ENCODE measurements at places on chromosomes 12 and 14.
A peak's percentile ranks its signal among the peaks of the same experiment; 100 is the strongest.

- no peak for DNase-seq
Measured at GRCh38 chr14:50030036-50030435, 86.3 kb downstream of the VCPKMT start.

DNA sequence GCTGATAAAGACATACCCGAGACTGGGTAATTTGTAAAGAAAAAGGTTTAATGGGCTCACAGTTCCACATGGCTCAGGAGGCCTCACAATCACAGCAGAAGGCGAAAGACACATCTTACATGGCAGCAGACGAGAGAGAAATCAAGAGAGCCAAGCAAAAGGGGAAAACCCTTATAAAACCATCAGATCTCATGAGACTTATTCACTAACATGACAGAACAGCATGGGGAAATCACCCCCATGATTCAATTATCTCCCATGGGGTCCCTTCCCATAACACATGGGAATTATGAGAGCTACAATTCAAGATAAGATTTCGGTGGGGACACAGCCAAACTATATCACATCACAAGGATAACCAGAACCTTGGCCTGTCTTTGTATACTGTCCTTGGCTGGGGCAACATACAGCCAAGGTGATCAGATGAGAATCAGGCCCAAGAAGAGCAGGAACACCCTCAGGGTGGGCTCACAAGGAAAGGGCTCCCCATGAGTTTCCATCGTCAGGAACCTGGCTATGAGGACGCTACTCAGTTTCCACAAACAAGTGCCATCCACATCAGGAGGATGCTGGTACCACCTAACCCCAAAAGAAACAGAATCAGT lies 152.7 kb downstream of the FOXN3 start:
- DNase-seq: no peak

GRCh38 chr12:28424965-28425364 lies 234.7 kb downstream of the CCDC91 start:
- no peak for DNase-seq

- DNase-seq: no peak
Measured at GRCh38 chr12:95615749-95616148, 64.5 kb upstream of the USP44 start.

GRCh38 chr12:113702836-113703235 lies 231.2 kb upstream of the LHX5 start:
- no peak for DNase-seq

GRCh38 chr12:108634341-108634751 lies 652 bp upstream of the SELPLG start:
- no peak for DNase-seq

DNA sequence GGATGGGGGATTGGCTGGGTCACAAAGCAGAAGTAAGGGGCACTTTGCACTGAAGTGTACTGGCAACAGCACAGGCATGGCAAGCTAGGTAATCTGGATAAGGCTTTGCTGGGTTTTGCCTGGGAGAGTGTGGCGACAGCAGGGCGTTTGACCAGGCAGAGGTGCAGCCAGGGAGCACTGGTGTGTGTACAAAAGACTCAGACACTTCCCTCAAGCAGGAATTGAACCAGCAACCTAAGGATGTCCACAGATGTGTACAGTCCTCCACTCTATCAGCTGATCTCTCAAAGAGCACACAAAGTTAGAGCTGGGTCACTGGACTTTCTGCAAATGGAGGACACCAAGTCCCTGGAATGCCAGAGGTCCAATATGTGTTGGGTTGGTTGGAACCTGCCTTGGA lies 15.4 kb upstream of the RNASE4 start:
- DNase-seq: no peak

GRCh38 chr12:15453613-15454012 lies 131.3 kb downstream of the PTPRO start:
- no peak for DNase-seq

DNA sequence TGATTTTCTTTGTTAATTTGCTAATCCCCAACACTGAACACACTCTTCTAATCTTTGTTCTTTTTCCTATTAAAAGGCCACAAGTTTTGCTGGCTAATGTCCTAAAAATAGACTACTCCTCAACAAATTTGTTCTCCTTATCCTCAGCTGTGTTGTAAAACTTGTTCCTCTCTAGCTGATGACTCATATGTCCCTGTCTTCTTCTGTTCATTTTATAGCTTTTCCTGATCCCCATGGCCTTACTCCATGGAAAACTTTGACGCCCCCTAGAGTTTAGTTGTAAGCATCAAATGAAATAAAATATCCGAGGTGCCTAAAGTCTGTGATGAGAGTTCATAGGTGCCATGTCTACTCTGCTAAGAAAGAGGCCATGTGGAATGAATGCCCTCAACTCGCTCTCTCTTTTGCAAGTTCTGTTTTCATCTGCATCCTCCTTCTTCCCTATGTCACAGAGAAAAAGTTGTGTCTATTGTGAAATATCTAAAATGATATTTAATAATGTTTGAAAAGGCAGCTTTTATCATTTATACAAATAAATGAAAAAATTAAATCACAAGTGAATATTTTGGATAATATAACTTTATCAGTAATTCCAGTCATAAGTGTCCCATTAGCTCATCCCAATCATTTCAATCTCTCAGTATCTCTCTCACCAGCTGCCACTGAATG lies 237.9 kb downstream of the IPO8 start:
- DNase-seq: no peak

- no peak for DNase-seq
Measured at GRCh38 chr14:90815822-90816662, at the start of gene TTC7B. TSS of gene TTC7B (minus strand) at chr14:90816430. CDS start at chr14:90816295, 135 bp downstream.

- DNase-seq: no peak
Measured at GRCh38 chr14:68978172-68978911, 760 bp downstream of the ACTN1 start.

DNA sequence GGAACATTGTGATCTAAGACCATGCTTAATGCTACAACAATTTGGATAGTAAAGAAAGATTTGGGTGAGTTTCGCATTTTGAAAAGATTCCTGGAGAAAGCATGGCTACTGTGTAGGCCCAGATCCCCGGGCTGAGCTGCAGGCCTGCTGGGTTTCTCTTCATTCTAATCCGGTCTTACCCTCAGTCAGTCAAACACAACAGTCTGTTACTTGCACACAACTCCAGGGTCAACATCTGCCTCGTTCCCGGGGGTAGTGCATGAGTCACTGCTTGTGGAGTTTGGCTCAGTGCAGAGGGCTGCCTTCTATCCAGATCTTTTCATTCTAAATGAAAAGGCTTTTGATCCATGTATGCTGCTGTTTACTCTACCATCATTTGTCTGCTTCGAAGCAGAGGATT lies 60.4 kb upstream of the SEL1L start:
- DNase-seq: no peak

- DNase-seq: no peak
Measured at GRCh38 chr12:57368349-57369095, 62.3 kb downstream of the R3HDM2 start.

- no peak for DNase-seq
Measured at GRCh38 chr14:49456589-49456988, 129.6 kb downstream of the RPS29 start.

- no peak for DNase-seq
Measured at GRCh38 chr12:52086944-52087835, 7.7 kb downstream of the SMIM41 start.

GRCh38 chr12:14950421-14950820 lies 11.0 kb downstream of the ARHGDIB start:
- DNase-seq: no peak

- no peak for DNase-seq
Measured at GRCh38 chr12:28021704-28022103, 49.2 kb upstream of the PTHLH start.

DNA sequence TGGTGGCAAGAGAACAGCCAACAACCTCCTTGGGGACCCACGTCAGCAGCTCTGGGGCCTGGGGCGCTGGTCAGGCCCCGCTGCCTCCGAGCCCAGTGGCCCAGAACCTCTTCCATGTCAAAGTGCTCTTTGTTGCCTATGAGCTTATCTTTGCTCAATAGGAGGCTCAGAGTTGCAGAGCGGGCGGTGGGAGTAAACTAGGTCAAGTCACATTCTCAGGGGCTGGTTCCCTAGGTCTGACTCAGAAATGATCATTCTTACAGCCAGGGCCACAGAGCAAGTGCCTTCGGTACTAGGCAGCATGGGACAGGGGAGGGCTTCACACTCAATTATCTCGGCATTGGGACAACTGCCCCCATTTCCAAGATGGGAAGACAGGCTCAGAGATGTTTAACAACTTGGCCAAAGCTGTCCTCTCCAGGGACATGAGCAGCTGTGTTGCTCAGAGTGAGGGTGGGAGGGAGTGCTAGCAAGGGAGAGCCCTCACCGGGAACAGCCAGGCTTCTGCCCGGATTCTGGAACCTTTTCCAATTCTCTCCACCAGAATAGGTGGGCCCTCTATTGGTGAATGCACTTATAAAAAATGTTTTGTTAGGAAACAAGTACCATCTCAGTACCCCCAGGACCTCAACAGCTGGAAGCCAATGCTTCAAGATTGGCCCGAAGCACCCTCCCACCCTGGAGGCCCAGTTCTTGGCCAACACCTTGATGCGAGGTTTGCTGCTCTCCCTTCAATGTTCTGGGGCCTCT lies 11.9 kb downstream of the SLC25A29 start:
- DNase-seq: no peak

- DNase-seq: no peak
Measured at GRCh38 chr14:21940887-21941856, 267.6 kb upstream of the OR4E1 start.

- DNase-seq: no peak
Measured at GRCh38 chr14:21894003-21894897, 220.6 kb upstream of the OR4E1 start.

- DNase-seq: no peak
Measured at GRCh38 chr14:23297096-23297495, 5.6 kb downstream of the PPP1R3E start.

DNA sequence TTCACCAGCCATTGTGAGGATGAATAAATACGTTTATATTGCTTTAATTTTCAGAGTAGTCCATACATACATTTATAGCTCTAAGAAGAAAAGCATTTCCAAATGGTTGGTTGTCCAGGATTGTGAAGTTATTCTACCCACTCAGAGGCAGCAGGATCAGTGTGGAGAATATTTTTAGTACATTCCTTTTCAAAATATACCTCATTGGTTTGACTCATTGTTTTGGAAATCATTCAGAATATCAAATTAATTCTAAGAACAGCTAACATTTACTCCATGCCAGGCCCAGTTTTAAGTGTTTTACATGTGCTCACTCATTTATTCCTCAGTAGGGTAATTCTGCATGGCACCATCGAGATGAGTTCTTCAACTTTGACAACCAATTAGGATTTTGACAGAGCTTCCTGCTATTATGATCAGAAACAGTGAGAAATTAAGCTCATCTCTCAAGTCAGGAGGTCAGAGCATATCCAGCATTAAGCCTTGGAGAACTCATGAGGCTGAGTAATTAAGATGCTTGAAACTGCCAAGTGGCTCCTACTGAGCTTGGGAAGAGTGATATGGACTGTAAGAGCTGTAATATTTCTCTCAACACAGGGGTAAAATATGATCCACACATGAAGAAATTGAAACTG lies 153.3 kb upstream of the CLEC14A start:
- no peak for DNase-seq

- DNase-seq: no peak
Measured at GRCh38 chr12:27273114-27273513, 29.0 kb downstream of the STK38L start.

GRCh38 chr12:53995378-53996239 lies 4.4 kb upstream of the HOXC9 start:
- no peak for DNase-seq

GRCh38 chr12:59149995-59150642 lies 229.8 kb upstream of the LRIG3 start:
- DNase-seq: no peak

- DNase-seq: no peak
Measured at GRCh38 chr12:60278209-60278608, 682.4 kb downstream of the SLC16A7 start.

DNA sequence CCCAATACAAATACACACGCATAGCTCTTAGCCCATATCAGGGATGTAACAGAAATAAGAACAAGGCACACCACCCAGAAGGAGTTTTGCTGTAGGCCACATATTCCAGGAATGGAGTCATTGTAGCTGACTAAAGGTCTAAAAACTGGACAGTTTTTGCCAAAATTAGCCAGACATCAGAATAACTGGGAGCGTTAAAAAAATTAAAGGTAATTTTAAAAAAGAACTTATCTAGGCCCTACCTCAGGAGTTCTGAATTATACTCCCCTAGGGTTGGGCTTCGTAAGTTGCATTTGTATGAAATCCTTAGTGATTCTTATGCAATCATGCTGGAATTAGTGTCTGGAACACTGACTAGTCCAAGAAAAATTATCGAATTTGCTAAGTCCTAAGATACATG lies 987.7 kb downstream of the GALC start:
- no peak for DNase-seq

DNA sequence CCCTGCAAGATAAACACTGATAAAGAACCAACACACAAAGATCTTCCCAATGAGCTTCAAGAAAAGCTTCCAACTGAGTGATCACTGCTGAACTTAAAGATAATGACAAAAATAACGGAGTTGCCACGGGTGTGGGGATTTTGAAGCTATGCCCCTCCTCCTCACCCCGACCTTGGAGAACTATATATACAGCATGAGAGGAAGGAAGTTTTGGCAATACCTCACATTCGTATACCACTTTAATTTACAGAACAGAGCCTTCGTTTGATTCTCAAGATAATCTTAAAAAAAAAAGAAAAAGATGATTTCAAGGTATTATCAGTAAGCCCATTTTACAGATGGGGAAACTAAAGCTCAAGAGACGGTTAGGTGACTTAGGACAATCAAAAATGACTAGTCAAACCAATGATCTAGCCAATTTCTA lies 715 bp downstream of the NEK9 start:
- no peak for DNase-seq

- DNase-seq: no peak
Measured at GRCh38 chr12:46452061-46452615, 79.6 kb upstream of the SLC38A2 start.

DNA sequence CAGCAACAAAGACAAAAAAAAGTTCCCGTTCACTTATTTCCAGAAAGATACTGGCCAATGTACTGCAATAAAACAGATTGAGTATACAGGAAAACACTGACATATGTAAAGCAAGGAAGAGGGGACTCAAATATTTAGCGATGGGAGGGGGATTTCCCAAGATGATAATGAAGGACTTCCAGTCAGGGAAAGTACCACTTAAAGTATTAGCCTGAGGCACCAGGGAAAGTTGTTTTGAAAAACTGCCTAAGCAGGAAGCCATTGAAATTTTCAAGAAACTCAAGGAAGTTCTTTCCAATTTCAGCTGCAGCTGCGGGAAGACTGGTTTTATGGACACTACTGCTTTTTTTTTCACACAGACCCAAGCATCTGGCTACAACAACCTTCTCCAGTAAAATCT lies 1007.4 kb upstream of the NOVA1 start:
- DNase-seq: no peak

GRCh38 chr12:105775343-105775742 lies 363.4 kb downstream of the NUAK1 start:
- no peak for DNase-seq

- peak; percentile 15 for DNase-seq
Measured at GRCh38 chr12:121494093-121494787, 86.6 kb downstream of the KDM2B start.

DNA sequence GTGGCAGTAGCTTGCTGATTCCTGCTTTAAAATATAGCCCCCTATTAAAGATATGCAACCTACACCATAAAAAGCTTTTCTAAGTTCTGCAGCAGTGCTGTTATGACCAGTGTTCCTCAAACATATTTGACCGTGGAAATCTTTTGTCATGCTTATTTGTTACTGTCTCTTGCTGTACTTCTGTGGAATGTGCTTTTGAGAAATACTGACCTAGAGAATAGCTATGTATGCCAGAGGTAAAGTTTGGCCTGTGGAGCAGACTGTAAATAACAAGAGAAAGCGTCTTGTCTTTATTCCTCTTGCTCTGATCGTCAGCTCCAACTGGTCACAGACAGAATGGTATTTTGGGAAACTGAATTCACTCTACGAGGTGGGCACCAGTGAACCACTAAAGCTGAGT lies 239.0 kb downstream of the FBXL14 start:
- no peak for DNase-seq

GRCh38 chr14:89851106-89851505 lies 103.4 kb downstream of the EFCAB11 start:
- DNase-seq: no peak
